M059J (cell line): ENCODE measurements at places on chromosomes 1 and 21.
A peak's percentile ranks its signal among the peaks of the same experiment; 100 is the strongest.

DNA sequence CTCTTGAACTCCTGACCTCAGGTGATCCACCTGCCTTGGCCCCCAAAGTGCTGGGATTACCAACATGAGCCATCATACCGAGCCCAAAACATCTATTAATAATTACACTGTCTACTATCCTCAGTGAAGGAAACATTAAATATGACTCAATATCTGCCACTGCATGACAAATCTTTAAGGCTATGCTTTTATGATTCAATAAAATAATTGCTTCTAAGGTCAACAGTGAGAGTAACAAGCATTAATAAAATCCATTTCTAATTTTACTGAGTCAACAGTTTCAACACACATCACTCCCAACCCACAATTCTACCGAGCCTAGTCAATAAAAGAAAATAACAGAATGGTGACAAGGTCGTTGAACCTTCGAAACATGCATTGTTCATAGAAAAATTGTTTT is 125.5 kb upstream of the CHRM3 start:
- DNase-seq = no peak

- no peak for DNase-seq
Observed at GRCh38 chr1:110153407-110153950, 3.2 kb downstream of the SLC6A17 start.

DNA sequence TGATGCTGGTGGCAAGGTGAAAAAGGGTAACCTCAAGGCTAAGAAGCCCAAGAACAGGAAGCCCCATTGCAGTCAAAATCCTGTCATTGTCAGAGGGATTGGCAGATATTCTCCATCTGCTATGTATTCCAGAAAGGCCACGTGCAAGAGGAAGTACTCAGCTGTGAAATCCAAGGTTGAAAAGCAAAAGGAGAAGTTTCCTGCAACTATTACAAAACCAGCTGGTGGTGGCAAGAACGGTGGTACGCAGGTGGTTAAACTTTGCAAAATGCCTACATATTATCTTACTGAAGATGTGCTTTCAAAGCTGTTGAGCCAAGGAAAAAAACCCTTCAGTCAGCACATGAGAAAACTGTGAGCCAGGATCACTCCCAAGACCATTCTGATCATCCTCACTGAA is 13.7 kb upstream of the VPS45 start:
- no peak for DNase-seq

DNA sequence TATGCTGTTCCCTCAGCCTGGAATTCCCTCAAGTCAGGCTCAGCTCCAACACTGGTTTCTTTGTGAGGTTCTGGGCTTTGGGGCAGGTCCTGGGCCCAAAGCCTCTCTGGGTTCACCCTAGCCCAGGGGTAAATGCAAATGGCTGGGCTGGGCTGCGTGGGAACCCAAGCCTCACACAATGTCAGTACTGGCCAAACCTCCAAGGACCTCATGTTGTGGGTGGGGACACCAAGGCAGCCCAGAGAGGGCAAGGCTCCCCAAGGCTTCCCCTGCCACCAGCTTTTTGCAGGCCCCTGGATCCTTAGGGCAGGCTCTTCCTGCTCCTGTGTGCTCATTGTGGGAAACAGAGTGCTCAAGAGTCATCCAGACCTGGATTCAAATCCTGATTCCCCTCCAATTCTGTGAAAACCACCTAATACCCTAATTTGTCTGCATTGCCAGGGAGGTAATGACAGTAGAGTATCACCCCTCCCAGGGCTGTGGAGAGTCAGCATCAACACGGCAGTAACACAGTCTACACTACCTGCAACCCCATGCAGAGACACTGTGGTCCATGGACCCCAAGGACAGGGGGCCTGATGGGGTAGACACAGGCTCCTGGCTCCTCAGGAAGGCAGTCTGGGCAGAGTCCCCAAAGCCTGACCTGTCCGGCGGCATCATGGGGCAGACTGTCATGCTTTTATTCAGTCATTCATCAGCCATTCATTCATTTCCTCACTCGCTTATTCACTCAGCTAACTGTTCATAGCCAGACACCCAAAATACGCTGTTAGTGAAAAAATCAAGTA is 85.7 kb downstream of the DMRTB1 start:
- no peak for DNase-seq

- no peak for DNase-seq
Observed at GRCh38 chr1:76185207-76185606, 110.7 kb downstream of the ST6GALNAC3 start.

DNA sequence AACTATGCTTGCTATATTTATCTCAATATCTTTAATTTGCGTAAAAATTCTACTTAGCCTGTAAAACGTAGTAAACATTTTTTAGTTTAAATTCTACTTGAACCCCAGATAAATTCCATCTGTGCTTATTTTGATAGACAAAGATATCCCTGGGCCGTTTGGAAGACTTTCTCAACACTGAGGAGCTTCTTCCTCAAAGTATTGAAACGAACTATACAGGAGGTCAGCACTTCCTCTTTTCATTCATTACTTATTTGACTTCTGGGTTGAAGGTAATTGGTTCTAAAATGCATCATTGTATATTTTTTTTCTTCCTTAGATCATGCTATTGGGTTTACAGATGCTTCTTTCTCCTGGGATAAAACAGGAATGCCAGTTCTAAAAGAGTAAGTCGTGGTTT is 74.7 kb downstream of the HSPA13 start:
- DNase-seq = no peak

GRCh38 chr21:32698971-32699693 is 28.7 kb downstream of the SYNJ1 start:
- no peak for DNase-seq

DNA sequence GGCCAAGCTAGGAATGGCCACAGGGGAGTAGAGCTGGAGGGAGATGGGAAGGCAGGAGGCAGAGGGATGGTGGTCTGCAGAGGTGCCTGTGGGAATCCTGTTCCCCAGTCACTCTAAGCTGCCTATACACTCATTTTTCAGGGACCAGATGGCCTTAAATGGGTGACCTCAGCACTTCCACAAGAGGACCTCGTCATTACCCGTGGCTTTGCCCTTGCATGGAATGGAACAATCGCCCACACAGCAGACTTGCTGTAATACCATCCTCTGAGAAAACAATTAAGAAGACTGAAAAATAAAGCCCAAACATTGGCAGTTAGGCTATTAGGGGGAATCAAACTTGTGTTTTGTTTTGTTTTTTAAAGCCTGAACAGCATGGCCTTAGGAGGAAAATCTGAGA is 12.9 kb upstream of the TNN start:
- no peak for DNase-seq

- no peak for DNase-seq
Observed at GRCh38 chr1:245686446-245687030, 531.8 kb downstream of the KIF26B start.

GRCh38 chr1:184492536-184492935 is 105.7 kb downstream of the C1orf21 start:
- no peak for DNase-seq

DNA sequence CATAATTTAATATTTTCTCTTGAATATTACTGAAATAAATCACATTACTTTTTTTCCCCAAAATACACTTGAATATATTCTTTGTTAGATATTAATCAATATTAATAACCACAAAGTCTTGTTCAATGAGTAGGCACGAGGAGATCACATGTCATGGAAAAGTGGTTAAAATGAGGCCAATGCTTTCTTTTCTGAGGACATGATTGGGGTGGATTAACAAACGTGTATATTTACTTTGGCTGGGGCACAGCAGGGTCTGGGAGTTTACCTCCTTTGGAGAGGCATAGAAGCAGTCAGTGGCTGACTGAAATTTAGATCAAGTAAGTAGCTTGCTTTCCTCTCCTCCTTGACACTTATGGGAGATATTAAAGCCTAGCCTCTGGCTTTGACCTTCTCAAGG is 664.3 kb upstream of the B3GALT2 start:
- peak; percentile 4 for DNase-seq

DNA sequence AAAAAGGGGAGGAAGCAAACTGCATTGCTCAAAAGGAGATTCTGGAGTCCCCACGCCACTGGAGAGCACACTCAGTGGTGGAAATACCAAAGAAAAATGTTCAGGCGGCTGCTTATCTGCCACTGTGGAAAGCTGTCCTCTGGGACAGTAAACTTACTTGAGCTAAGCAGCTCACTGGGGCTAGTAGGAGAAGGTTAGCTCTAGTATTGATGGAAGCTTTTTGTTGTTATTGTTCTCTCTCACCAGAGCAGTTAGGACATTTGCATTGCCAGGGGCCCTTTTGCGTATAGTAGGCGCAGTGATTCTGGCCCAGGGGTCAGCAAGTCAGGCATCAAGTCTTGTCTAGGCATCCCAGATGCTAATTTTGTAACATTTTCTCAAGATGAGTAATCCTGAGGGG is 15.6 kb downstream of the BACE2 start:
- peak; percentile 48 for DNase-seq

DNA sequence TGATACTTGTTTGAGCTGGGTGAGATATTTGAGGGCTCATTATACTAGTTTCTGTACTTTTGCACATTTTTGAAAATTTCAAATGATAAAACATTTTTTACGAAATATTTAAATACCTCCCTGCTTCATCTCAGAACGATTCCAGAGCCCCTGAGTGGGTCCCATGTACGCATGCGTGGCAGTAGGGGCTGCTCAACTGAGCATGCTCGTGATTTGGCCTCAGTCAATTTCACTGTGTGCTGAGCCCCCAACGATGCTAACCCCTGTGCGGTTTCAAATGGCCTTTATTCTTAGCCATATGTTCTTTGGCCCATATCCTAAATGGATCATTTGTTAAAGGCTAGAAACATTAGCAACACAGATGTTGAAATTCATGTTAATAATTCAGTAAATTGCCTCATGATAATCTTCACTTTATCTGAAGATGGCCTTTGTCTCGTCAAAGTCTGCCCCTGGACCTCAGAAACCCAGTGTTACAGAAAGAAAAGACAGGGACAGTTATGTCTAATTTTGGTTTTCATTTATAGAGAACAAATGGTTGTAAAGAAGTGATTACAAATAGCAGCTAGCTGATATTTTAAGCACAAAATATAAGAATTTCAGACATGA is 108.2 kb downstream of the MRPS6 start:
- no peak for DNase-seq

GRCh38 chr1:202547215-202547614 is 163.0 kb downstream of the SYT2 start:
- no peak for DNase-seq

DNA sequence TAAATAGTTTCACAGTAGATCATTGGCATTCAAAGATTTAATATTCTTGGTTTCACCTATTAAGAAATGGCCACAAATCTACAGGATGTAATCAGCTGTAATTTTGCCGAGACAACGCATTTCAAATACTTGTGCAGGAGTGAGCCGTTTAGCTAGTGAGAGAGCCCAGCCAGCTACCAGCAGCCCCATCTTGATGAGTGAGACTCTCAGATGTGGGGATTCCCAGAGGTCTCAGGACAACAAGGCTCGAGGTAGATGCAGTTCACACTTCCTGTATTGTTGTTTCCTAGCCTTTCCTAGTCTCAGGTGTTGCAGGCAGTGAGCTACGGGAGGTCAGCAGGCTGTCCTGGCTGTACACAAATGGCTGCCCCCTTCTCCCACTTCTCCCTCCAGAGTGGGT is 108.6 kb downstream of the PBX1 start:
- no peak for DNase-seq

- DNase-seq = peak; percentile 72
Observed at GRCh38 chr1:18913065-18913835, 10.9 kb upstream of the ALDH4A1 start.

DNA sequence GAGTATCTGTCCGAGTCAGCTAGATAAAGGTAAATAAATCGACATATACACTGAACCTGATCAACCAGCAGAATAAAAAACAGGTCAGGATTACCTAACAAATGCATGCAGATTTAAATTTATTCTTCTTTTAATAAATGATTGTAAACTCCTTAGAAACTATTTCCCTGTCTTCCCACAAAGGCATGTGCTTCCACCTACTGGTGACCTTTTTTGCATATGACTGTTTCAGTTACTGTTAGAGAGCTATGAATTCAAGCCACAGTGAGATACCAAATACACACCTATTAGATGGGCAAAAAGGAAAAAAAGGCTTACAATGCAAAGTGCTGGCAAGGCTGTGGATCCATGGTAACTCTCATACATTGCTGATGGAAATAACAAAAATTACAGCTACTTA is 957.4 kb upstream of the NCAM2 start:
- no peak for DNase-seq

DNA sequence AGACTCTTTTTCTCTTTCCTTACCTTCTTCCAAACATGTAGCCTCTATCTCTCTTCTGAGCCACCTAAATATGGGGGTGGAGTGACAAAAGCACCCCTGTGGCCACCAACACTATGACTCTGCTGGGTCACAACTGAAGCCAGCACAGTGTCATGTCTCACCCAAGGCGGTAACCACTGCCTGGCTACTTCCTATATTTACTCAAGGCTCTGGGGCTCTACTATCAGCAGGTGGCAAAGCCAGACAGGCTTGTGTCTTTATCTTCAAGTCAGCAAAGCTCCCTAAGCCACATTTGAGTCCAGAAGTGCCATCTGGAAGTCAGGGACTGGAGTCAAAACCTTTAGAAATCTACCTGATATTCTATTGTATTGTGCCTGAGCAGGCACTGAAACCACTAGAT is 1515.2 kb downstream of the PLA2G4A start:
- no peak for DNase-seq

- DNase-seq = peak; percentile 93
Observed at GRCh38 chr1:16612332-16613172, 812 bp downstream of the NBPF1 start.

DNA sequence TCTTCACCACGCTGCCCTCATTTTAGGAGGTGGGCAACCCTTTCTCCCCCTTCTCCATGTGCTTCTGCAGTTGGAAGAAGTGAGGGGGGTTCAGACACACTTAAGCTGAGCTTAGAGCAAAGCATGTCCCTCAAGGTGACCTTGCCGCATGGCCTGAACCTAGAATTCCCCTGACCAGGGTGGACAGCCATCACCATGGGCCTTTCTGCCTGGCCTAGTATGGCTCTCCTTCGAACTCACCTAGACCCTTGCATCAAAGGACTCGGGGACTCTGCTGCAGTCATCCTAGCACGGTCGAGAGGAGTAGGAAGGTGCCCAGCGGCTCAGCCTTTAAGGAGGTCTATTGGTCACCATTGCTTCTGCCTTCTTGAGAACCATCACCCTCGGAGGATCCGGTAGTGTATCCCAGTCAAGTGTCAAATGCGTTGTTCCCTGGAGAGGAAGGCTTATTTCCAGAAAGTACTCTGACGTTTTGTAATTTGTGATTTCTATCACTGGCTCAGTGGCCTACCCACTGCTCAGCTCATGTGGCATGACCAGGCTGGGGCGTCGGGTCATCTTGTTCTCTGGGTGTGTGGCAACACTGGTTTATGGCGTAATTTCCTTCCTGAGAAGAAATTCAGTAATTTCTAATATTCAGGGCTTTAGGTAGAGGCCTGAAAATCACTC is at the start of gene KCNE1:
Gene KCNE1, minus strand, starts transcription at position 424 of the 669 bp plus-strand sequence. CDS start 62,576 bp downstream, outside the sequence.
- no peak for DNase-seq

DNA sequence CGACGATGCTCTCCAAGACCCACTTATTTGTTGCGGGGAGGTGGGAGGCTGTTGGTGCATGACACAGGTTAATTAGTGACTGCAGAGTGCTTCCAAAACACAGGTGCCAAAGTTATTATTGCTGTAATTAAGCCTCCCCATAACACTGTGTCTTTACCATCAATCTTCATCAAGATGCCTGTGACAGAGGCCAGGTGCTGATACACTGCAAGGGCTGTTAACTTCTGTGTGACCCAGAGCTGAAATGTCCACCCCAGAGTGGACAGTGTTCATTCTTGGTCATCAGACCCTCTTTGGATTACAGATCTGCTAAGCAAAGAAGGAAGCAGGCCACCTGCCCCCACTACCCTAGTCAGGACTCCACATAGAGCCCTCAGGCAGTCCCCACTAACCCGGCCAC is 55.5 kb downstream of the CAPN8 start:
- DNase-seq = no peak
